WTC11 (cell line): ENCODE measurements at places on chromosomes 3 and 15. TPM values are rescaled to one million over a fixed set of nuclear protein-coding genes. Genes with fewer than 3 reads are reported as not detected.

ACOX2 gene
- 1.1 to 1.8 TPM (median 1.1 TPM) in 3 replicates for total RNA-seq

- peaks cover 68% of the 10 kb centered on the region for H3K36me3 ChIP-seq
- no peak for DNase-seq
- no peaks in the 10 kb centered on the region for H3K27me3 ChIP-seq
- peaks cover 14% of the 10 kb centered on the region for H3K4me1 ChIP-seq
- no peak overlapping the region for H3K4me3 ChIP-seq
- H3K27ac ChIP-seq = no peak overlapping the region
Observed at GRCh38 chr15:74593122-74593521, 22.5 kb upstream of the CLK3 start.

- no peaks in the 10 kb centered on the region for H3K4me1 ChIP-seq
- DNase-seq = no peak
- no peak overlapping the region for H3K27ac ChIP-seq
- H3K27me3 ChIP-seq = no peaks in the 10 kb centered on the region
- no peak overlapping the region for H3K4me3 ChIP-seq
Observed at GRCh38 chr3:197068077-197068476, 38.5 kb upstream of the MELTF start.

DNA sequence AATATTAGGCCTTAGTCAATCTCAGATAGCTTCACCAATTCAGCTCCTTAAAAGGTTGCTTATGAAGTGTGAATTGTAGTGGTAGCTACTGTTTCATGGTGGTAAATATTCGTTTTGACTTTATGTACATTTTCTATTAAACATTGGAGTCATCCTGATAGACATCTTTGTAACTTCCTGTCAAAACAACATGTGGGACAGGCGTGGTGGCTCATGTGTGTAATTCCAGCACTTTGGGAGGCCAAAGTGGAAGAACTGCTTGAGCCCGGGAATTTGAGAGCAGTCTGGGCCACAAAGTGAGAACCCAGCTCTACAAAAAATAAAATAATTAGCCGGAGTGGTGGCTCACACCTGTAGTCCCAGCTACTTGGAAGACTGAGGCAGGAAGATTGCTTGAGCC lies 2.0 kb upstream of the TRIM59 start:
- DNase-seq = no peak
- H3K4me1 ChIP-seq = peaks cover 23% of the 10 kb centered on the region
- no peak overlapping the region for H3K27ac ChIP-seq
- H3K36me3 ChIP-seq = peaks cover 14% of the 10 kb centered on the region
- H3K27me3 ChIP-seq = peaks cover 2% of the 10 kb centered on the region; the same call in 1 of the 2 replicates
